ENCODE measurements at places on chromosomes 3 and 15.

DNA sequence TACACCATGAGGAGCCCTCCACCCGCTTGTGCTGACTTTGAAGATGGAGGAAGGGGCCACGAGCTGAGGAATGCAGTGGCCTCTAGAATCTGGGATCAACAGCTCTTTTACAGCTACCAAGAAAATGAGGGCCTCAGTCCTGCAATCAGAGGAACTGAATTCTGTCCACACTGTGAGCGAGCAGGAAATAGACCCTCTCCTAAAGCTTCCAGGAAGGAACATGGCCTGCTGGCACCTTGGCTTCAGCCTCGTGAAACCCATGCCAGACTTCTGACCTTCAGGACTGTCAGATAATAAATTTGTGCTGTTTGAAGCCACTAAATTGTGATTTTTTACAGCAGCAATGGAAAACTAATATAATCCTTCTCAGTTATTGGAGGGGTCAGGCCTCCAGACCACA, 61.9 kb downstream of the RAB11A start:
- DNase-seq: no peak

GRCh38 chr15:48861813-48862431, 16.0 kb upstream of the EID1 start:
- no peak for DNase-seq

GRCh38 chr15:91407269-91407889, 307.3 kb downstream of the SV2B start:
- DNase-seq: peak; percentile 42

GRCh38 chr3:181909241-181909640, 197.5 kb downstream of the SOX2 start:
- DNase-seq: no peak

DNA sequence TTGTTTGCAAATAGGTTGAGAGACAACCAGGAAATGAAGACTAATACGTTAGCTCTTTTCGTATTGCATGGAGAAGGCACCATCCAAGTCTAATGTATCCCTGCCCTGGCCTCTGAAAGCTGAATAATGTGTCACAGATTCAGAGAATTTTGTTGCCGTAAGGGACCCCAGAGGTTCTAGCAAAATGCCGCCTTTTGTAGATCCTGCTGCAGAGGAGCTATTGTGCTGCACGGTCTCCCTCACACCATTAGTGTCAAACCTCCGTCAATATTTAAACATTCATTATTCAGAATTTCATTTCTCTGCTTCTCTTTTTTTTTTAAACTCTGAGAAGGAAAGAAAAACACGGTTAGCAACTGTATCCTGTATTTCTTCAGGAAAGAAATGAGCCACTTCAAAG, 238.7 kb downstream of the EPHB1 start:
- no peak for DNase-seq

DNA sequence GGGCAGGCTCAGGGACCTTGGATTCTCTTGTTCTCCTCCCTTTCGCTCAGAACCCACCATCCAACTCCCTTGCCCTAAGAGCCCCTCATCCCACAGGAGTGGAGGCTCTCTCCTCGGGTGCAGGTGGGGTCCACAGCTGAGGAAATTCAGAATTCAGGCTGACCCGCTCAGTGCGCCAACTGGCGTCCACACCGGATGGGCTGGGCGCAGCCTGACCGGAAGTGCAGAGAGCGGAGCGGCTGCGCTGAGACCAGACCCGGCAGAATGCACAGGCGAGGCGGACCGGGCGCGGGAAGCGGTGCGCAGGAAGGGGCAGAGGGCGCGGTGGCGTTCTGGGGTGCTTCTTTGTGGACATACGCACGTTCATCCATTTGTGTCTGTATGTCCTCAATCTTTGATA, 210.4 kb upstream of the NDN start:
- no peak for DNase-seq

DNA sequence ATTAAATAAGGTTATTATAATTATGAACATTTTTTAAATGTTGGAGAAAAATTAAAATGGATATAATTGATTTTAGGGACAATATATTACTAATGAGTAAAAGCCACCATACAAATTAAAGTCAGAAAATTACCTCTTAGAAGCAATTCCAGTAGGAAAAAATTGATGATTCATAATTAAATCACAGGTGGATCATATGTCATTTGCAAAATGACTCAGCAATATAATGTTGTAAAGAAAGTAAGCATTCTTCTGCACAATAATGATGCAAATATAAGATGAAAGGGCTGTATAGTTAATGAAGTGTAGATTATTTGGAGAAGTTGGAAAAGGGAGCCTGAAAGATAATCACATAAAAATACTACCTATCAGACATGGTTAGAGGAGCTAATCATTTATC, 25.8 kb downstream of the ZPLD1 start:
- no peak for DNase-seq

- DNase-seq: no peak
Measured at GRCh38 chr3:140586311-140586710, 91.6 kb upstream of the TRIM42 start.

DNA sequence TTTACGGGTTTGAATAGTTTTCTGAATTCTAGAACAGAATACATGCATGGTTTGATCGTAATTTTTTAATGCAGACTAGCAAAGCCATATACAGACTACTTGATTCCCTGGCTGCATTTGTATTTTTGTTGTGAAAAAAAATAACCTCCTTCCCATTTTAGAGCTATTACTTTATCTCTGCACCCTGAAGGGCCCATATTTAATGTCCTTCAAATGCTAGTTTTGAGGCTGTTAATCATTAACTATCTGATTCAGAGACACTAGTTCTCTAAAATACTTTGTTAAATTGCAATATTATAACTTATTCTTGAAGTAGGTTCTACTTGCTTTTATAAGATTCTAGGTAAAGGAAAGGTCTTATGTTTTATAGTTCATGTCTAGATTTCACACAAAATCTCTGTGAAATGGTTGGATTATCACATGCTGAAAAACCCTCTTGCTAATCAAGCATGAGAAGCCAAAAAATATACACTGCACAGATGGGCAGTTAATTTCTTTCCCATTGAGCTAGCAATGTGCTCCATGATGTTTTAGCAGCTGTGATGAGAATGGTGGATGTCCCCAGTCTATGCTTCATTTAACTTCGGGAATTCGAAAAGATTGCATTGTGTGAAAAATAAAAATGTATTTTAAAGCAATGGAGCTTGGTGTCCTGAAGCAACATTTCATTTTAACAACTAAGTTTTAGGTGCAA, 634.0 kb upstream of the BCHE start:
- DNase-seq: no peak

DNA sequence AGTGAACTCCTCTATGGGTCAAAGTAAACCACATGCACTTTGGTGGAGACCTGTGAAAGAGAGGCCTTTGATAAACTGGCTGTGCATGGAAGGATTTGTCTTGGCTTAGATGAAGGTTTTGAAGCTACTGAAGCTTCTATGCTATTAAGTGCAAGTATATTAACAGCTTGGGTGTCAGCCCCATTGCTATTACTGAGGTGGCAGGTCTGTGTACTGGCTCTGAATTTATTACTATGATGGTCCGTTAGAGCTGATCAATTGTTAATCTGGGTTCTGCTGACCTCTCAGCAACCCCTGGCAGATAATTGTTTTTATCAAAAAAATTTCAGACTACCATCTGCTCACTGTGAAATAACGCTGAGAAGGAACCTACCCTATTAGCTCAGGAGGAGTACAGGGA, 268.2 kb downstream of the CACNA2D3 start:
- DNase-seq: no peak

- DNase-seq: no peak
Measured at GRCh38 chr15:47529241-47529640, 188.1 kb upstream of the SEMA6D start.

All from H9 (cell line).